ENCODE measurements at places on chromosomes 16 and 17. TPM values are rescaled to one million over a fixed set of nuclear protein-coding genes. Genes with fewer than 3 reads are reported as not detected.

The PRRT2 gene
- not detected for total RNA-seq

The CCL4 gene
- total RNA-seq, result not detected

The LRRC37A gene
- 1.9 TPM for total RNA-seq

The VMO1 gene
- 0.51 TPM for total RNA-seq
